Activated CD4-positive, alpha-beta T cell treated with anti-CD3 and anti-CD28 coated beads, Interleukin-2, amount 10 ng/mL, durations not matched to agents 24 days and 14 days (primary cell): ENCODE measurements at places on chromosomes 3 and 15. TPM values are rescaled to one million over a fixed set of nuclear protein-coding genes. Genes with fewer than 3 reads are reported as not detected.

GRCh38 chr3:56800130-56800831 is 1.5 kb downstream of the ARHGEF3 start:
- peaks cover 59% of the 10 kb centered on the region for H3K4me1 ChIP-seq
- peak overlapping the region; percentile 87 for H3K27ac ChIP-seq
- peak; percentile 93 for DNase-seq
- H3K27me3 ChIP-seq: no peaks in the 10 kb centered on the region
- H3K36me3 ChIP-seq: peaks cover 35% of the 10 kb centered on the region

GRCh38 chr15:38843051-38843501 is 278.5 kb upstream of the RASGRP1 start:
- no peak for DNase-seq
- H3K4me3 ChIP-seq: no peak overlapping the region
- H3K27ac ChIP-seq: no peak overlapping the region
- H3K4me1 ChIP-seq: no peaks in the 10 kb centered on the region

DNA sequence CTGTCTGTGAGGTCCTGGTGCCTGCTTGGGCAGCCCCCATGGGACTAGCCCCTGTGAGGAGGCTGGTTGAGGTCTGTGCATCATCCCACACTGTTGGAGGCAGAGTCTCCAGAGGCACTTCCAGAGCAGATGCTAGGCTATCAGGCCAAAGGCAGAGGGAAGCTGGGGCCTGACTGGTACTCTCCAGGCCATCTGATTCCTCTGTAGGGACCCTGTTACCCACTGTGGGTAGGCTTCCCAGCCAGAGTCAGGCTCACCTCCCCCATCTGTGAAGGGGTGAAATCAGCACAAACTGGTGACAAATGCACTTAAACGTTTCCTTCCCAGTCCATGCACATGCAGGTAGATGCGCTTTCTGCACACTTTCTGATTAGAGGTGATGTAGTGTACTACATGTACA is 212.6 kb upstream of the TOPAZ1 start:
- H3K4me1 ChIP-seq: no peaks in the 10 kb centered on the region
- H3K4me3 ChIP-seq: no peak overlapping the region
- DNase-seq: no peak
- no peak overlapping the region for H3K27ac ChIP-seq
- peaks cover 33% of the 10 kb centered on the region for H3K27me3 ChIP-seq

CHRFAM7A gene
- total RNA-seq: not detected in 2 replicates

HYAL3 gene
- total RNA-seq: 7.1 and 7.3 TPM in 2 replicates
